ENCODE measurements at places on chromosomes 11 and 22.

DNA sequence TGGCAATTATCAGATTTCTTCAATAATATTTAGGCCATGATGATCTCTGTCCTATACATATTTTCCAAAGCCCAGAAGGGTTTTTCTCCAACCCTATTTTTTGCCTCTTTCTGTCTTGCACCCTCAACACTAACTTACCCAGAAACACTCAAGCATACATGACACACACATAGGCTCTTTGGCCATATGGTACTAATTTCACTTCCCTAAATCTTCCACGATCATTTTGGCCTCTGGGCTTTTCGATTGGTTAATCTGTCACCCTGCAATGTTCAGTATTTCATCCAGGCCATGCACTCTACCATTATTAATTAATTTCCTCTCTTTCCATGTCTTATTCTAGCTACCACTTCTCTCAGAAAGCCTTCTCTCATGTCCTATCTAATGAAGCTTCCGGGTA is 59.8 kb downstream of the LUZP2 start:
- DNase-seq: no peak

GRCh38 chr22:46879083-46879482 is 116.6 kb downstream of the TBC1D22A start:
- no peak for DNase-seq

DNA sequence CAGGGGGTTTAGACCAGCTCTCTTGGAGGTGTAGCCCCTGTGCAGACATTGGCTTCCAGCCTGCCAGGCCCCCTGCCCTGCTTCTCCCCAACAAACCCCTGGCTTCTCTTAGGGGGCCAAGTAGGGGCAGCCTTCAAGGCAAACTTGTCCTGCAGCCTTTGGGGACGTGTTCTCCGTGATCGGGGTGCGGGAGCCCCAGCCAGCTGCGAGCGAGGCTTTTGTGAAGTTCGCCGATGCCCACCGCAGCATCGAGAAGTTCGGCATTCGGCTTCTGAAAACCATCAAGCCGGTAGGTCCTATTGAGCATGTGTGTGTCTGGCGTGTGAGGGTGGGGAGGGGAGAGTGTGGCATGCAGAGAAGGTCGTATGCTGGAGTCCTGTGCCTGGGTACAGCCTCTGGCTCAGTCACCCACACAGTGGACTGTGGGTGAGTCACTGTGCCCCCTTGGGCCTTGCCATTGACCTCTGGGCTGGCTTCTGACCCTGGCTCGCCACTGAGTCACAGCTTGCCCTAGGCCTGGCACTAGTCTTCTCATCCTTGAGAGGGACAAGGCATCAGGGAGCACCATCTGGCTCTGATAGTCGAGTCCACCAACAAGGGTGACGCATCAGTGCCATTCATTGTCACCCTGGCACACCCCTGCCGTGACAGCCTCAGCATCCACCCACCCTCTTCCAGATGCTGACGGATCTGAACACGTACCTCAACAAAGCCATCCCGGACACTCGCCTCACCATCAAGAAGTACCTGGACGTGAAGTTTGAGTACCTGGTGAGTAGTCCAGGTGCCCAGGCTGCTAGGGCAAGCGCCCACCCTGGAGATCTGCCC is 11.4 kb downstream of the SLC16A8 start:
- no peak for DNase-seq

DNA sequence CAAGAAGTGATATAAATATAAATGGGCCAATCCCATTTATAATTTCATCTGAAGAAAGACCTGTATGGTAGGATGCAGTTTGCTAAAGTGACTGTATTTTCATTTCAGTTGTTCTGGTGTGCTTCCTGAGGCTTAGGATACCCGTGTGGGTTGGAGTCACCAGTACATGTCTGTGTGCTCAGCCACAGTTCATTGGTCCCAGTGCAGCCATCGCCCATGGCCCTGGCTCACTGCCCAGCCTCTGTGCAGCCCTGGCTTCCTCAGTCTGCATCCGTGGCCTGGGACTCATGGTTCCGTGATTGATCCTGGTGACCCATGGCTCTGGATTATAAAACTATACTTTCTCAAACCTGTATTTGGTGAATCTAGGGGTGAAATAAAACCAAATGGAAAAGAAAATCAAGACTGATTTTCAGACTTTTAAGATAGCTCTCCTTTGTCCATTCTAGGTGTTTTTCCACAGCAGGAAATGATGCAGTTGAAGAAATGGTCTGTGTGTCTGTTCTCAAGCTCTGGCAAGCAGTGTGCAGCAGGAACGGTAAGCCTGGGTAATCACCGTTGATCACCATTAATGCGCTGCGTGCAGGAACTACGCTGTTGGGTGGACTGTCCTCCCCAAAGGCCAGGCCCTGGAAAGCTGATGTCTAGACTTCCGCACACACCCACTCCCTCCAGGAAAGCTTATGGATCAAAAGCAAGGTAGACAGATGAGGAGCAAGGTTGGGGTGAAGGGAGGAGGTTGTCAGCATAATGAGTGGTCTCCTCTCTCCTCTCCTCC is 27.2 kb downstream of the TTC12 start:
- DNase-seq: no peak

GRCh38 chr22:38028344-38029130 is 28.7 kb upstream of the PICK1 start:
- peak; percentile 37 for DNase-seq

DNA sequence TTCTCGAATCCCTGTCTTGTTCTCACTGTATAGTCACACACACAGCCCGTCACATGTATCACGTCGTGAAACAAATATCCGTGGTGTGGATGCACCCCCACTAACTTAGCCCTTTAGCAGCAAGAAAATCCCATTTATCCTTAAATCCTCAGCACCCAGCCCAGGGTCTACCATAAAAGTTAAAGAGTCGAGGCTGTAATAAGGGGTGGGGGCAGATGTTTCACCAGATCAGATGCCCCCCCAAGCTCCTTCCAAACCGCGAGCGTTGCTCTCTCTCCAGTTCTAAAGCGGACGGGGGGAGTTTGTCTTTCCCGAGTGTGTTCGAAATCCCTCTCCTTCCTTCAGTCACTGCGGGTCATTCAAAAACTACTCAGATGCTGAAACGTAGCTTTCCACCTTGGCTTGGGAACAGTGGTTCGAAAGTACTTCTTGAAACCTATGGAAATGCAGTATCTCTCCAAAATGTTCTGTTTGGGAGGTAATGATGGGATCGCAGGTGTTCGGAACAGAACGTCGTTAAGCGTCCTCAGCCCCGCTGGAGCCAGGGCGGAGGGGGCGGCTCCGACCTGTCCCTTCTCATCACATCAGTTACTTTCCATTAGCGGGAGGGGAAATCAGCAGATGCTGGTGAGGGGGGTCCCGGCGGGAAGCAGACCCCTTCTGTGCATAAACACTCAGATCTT is 156.2 kb downstream of the BRD1 start:
- no peak for DNase-seq

- no peak for DNase-seq
Observed at GRCh38 chr11:63873311-63873710, 34.4 kb downstream of the MARK2 start.

GRCh38 chr22:16824716-16825687 is at the start of gene XKR3:
XKR3 (minus strand) TSS chr22:16825411; CDS start chr22:16808073, 17,338 bp downstream.
- DNase-seq: peak; percentile 35

DNA sequence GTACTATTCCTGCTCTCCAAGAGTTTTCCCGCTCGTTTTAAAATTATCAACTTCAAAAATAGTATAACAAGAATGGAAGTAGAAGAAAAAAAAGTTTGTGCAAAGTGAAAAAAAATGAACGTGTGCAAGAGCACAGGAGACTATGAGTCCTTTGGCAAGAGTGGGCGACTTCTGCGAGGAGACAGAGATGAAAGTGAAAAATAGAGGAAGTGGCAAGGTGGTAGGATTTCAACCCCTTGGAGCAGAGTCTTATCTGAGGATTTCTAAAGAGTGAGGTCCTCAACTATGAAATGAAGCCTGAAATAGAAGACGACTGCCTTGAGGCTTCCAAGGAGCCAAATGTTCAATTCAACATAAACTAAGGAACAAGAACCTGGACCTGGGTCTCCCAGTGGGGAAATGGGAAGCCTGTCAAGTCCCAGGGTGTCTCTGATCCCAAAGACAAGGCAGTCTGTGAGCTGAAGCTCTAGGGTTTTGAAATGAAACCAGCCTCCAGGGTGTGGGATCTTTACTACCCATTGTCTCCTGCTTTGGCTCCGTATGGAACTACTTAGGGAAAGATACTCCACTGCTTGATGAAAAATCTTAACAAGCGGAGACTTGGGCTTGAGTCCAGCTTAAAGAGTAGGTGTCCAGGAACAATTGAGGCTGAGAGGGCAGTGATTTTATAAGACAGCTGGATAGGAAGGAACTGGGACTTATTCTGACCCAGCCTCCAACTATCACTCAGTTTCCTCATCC is 4.8 kb downstream of the P4HA3 start:
- no peak for DNase-seq

DNA sequence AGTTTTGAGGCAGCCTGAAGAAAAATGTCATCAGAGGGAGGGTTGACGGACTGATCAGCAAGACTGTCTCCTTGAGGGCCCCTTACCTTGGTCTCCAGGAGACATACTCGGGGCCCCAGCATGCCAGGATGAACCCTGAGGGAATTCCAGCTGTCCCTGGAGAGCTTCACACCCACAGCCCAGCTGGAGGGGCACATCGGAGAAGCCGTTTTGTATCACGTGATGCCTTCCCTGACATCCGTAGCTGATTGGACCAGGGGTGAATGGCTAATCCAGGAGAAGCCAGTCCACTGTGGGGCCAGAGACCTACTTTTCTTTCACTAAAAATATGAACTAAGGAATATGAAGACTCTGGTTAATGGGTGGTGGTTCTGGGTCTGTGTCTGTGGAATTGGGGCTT is 86.0 kb upstream of the TP53I11 start:
- DNase-seq: no peak

DNA sequence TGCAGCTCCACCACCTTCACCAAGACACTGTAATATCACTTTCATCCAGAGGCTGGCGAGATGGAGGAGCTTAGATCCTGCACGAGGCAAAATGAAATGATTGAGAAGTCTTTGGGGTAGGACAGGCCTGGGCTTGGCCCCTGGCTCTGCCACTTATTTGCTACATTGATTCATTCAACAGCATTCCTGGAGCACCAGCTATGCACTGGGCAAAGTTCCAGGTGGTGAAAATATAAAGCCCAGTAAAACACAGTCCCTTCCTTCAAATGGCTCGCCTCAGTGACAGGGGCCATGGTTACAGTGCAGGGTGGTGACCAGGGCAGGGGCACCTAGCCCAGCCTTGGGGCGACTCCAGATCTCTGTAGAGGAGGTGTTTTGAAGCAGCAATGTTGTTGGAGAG is 19.7 kb downstream of the ALX4 start:
- no peak for DNase-seq

DNA sequence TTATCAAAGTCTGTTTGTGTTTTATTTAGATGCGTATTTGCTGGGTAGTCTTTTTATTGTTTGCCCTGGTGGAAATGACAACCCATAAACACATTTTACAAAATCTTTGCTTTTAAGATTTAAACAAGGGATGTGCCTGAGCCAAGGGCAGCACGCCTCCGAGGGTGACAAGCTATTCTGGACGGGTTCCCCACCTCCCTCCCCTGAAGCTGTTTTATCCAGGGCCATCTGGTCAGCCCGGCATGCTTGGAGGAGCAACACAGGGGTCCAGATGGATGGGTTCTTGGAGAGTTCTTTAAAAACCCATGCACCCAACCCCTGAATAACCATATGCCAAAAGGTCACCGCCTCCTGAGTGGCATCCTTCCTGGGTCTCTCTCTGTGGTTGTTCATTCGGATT is 408.9 kb downstream of the OPCML start:
- DNase-seq: no peak

- DNase-seq: no peak
Observed at GRCh38 chr11:126755526-126755925, 245.0 kb downstream of the KIRREL3 start.

GRCh38 chr11:16999116-16999515 is 15.1 kb downstream of the PLEKHA7 start:
- no peak for DNase-seq

DNA sequence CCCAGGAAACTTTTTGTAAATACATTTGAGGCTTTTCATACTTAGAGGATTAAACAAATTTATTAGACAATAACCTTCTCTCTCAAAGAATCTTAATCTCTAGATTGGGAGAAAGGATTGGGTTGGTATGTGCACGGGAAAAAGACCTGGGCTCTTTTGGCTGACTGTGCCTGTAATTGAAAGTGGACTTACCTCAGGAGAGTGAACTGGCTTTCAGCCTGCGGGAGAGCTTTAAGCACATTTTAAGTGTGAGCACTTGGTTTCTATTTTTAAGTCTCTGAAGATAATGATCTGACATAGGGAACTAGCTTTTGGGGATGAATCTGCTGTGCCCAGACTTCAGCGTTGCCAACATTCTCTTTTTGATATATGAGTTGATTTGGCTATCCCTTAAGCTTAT is 35.8 kb downstream of the UVRAG start:
- DNase-seq: peak; percentile 28

- DNase-seq: no peak
Observed at GRCh38 chr22:16609548-16610261, 17.1 kb upstream of the CCT8L2 start.

- peak; percentile 35 for DNase-seq
Observed at GRCh38 chr11:61922539-61922938, 5.2 kb upstream of the RAB3IL1 start.

DNA sequence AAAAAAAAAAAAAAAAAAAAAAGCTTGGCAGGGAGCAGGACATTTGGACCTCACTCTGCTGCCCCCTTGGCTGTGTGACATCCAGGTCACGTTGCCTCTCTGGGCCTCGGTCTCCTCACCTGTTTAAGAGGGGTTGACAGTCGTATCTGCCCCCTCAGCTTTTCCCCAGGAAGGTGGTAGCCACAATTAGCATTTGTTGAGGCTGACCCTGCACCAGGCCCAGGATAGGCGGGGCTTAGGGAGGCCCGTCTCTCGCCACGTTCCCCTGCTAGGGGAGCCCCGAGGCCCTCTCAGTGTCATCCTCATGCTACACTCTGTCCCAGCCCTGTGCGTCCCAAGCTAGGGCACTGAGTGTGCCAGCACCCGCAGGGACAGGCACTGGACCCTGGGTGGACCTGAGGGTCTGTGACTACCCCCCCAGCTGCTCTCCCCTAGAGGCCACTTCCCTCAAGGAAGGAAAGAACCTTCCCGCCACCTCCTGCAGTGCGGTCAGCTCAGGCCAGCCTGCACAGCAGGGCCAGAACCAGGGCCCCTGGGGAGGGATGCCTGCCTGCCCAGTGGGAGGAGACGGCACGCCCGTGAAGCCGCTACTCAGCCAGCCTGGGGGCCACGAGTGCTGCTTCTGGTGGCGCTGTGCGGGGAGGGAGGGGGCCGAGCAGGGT is 38.5 kb upstream of the PPARA start:
- DNase-seq: no peak
